ENCODE measurements at places on chromosomes 3 and 15. TPM values are rescaled to one million over a fixed set of nuclear protein-coding genes. Genes with fewer than 3 reads are reported as not detected.

- no peak for DNase-seq
These were observed 817.2 kb upstream of the CADM2 start for GRCh38 chr3:84141571-84141970.

- peak; percentile 58 for DNase-seq
These were observed 15.0 kb upstream of the TM6SF1 start for GRCh38 chr15:83092309-83092976.

GOLGA6D gene
- total RNA-seq: 1.2 TPM

GRCh38 chr3:141058996-141059395 is 7.8 kb downstream of the SPSB4 start:
- no peak for DNase-seq

DNA sequence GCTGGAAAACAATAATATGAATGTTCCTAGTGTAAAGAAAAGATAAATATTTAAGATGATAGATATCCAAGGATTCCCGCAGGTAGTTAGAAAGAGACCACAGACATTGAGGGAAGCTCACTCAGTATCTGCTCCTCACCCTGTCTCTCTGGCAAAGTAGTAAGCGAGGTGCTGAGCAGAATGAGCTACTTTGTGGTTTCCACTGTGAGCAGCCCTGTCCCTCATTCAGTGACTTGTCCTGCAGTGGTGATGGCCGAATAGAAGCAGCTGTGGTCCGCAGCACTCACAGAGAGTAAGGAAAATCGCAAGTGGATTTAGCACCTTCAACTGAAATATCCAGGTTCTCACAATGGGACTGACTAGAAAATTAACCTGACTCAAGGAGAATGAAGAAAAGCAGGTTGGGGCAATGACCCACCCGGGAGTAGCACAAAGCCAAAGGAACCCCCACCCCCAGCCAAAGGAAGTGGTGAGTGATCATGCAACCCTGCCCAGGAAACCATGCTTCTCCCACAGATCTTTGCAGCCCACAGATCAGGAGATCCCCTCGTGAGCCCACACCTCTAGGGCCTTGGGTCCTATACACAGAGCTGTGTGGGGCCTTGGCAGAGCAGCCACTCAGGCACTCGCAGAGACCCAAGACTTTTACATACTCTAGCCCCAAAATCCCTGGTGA is 21.8 kb upstream of the SLC25A38 start:
- DNase-seq: no peak

DNA sequence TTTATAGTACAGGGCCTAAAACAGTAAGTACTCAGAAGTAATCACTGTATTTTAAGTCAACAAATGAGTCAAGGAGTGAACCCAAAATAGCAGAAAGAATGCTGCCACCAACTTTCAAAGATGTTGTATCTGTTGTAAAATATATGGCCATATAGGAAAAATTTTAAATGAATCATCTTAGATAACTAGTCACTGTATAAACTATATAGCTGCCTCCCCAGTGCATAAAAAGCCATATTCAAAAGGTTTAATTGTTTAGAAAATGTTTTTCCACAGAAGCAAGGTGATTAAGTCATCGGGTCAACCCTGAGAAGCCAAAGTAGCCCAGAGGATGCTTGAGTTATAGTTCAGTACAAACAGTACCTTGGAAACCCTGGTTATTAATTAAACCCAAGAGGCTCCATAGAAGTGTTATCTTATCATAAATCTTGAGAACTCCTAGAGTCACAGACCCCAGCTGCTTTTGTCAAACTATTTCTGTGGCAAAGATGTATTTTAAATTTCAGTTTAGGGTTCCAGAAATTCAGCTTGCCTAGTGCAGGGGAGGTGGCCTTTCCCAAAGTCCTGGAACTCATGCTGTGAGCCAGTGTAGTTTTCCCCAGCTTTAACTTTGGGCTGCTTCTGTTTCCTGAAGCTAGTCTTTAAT is 39.2 kb downstream of the MBNL1 start:
- DNase-seq: no peak

GRCh38 chr3:169953462-169954141 is 13.0 kb upstream of the SEC62 start:
- no peak for DNase-seq

DNA sequence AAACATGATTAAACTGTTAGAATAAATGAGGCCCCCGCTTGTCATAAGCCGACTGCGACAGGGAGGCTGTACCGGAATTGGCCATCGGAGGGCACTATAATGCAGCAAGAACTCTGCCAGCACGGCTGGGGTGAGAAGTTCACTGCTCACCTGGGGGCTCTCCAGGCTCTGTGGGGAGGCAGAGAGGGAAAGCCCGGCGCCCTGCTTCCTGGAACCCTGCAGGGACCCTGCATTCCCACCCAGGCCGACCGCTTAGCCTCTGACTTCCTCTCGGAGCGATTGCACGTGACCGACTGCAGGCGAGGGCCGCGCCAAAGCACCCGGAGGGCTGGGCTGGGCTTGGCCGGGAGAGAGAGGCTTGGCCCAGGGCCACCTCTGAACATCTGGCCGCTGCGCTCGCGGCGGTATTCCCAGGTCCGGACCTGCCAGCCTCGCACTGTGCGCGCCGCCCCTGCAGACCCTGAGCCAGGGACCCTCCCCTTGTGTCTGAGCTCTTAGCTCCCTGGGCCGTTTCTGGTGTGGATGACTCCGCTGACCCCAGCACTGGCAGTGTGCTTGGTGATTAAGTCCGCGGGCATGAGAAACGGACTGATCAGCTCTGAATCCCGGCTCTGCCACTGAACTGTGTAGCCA is 26.2 kb downstream of the DRD3 start:
- peak; percentile 77 for DNase-seq

- no peak for DNase-seq
These were observed 37.0 kb upstream of the CDCP1 start for GRCh38 chr3:45182915-45183871.

- no peak for DNase-seq
These were observed 7.3 kb downstream of the PRR23E start for GRCh38 chr3:127200086-127200691.

DNA sequence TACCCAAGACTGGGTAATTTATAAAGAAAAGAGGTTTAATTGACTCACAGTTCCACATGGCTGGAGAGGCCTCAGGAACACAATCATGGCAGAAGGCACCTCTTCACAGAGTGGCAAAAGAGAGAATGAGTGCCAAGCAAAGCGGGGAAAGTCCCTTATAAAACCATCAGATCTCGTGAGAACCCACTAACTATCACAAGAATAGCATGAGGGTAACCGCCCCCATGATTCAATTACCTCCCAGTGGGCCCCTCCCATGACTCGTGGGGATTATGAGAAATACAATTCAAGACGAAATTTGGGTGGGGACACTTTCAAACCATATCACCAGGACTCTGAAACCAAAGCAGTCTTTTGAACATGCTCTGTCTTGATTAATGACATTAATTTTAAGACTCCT is 7.0 kb downstream of the RTP3 start:
- no peak for DNase-seq

CCR2 gene
- not detected for total RNA-seq

DNA sequence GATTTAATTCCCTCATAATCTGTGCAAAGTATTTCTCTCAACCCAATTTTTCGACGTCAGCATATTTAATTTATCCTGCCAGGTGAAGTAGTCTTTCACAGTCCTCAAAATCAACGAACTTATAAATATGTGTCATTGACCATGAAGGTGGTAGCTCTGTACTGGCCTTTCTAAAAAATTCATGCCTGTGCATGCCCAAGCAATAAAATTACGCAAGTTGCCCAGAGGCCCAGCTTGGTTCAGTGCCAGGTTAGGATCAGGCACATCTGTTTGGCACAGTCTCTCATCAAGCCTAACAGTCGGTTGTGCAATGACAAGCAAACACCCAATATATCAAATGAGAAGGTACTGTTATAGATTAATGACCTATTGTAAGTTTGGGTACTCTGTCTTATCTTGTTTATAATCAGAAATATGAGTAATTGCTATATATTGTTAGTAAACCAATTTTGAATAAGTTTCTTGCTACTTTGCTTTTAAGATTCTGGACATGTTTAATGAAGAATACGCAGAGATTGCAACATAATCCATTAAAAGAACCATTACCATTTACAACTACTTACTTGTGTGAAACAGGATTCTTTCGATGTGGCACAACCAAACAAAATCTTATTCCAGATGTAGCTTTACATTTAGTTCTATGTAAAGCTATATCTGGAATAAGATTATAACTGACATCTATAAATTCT is 159.0 kb upstream of the IL12A start:
- no peak for DNase-seq

SLC28A2 gene
- not detected for total RNA-seq

GRCh38 chr15:34025252-34025651 is 13.8 kb downstream of the AVEN start:
- DNase-seq: no peak

GRCh38 chr3:182673336-182673735 is 120.0 kb upstream of the ATP11B start:
- no peak for DNase-seq

RAB6B gene
- total RNA-seq: 3.9 TPM

DNA sequence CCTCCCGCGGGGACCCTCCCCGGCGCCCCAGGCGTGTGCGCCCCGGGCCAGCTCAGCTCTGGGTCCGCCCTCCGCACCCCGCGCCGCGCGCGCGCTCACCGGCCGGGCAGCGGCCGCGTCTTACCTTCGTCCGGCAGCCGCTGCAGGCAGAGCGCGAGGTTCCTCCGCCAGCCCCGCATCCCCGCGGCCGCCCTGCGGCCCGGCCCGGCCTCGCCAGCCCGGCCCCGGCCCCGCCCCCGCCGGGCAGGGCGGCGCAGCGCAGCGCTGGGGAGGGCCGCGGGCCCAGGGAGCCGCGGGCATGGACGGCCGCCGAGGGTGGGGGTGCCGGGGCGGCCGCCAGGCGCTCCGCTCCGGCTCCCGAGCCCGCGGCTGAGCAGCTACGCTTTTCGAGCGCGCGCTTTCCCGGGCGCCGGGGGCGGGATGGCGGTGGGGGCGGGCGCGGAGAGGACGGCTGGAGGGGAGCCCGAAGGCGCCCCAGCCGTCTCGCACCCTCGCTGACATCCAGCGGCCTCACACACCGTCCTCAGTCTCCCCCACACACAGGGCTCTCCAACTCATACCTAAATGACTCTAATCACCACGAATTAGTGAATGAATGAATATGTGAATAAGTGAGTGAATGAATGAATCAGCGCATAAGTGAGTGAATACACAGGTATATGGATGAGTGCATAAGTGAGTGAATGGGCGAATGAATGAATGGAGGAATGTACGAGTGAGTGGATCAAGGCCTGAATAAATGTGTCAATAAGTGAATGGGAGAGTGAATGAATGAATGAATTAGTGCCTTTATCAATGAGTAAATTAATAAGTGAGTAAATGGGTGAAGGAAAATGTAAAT is 48.5 kb upstream of the CCDC174 start:
- peak; percentile 47 for DNase-seq

GRCh38 chr3:185631108-185631507 is 45.0 kb downstream of the SENP2 start:
- no peak for DNase-seq

GRCh38 chr3:128549283-128550112 is 56.5 kb upstream of the GATA2 start:
- DNase-seq: peak; percentile 66

- DNase-seq: peak; percentile 30
These were observed 54.5 kb downstream of the CPN2 start for GRCh38 chr3:194296454-194297263.

NUP210 gene
- 3.0 TPM for total RNA-seq

GRCh38 chr3:138199851-138200250 is 12.8 kb downstream of the ARMC8 start:
- no peak for DNase-seq

- no peak for DNase-seq
These were observed 286.7 kb downstream of the DOCK3 start for GRCh38 chr3:50961386-50961785.

- no peak for DNase-seq
These were observed 42.4 kb upstream of the ETV5 start for GRCh38 chr3:186151077-186151971.

CDCP1 gene
- 0.26 TPM for total RNA-seq

DNA sequence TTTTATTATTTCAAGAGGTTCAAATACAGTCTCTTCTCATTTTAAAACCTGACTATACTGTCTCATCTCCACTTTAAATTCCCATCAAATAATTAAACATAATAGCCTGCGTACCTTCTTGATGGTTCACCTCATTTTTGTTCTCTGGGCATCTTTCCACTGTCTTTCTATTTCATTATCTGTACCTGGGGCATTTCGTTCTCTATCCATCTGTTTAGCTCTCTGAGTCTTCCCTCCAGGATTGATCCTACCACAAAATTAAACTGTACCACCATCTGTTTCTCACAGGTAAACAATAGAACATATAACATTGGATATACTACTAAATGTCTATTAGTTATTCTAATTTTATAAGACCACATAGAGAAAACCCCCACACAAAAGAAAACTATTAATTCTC is 1331.4 kb downstream of the NSUN3 start:
- no peak for DNase-seq

Data from endothelial cell (in vitro differentiated cells).